CD8-positive, alpha-beta memory T cell (primary cell): ENCODE measurements at places on chromosomes 1 and 21. TPM values are rescaled to one million over a fixed set of nuclear protein-coding genes. Genes with fewer than 3 reads are reported as not detected.

SPATA46 gene
- not detected for total RNA-seq

VCAM1 gene
- total RNA-seq = 4.0 TPM

RNU1-4 gene
- 1,293 TPM for total RNA-seq

- H3K4me3 ChIP-seq = no peak overlapping the region
- no peaks in the 10 kb centered on the region for H3K36me3 ChIP-seq
- no peaks in the 10 kb centered on the region for H3K4me1 ChIP-seq
- no peak for DNase-seq
- no peak overlapping the region for H3K27ac ChIP-seq
Measured at GRCh38 chr21:17671733-17672132, 59.0 kb upstream of the BTG3 start.

DNA sequence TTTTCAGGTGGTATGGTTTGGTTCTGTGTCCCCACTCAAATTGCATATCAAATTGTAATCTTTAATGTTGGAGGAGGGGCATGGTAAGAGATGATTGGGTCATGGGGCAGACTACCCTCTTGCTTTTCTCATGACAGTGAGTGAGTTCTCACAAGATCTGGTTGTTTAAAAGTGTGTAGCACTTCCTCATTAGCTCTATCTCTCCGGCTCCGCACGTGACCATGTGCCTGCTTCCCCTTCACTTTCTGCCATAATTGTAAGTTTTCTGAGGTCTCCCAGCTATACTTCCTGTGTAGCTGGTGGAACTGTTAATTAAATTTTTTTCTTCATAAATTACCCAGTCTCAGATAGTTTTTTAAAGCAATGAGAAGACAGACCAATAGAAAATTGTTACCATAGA, 843.2 kb downstream of the AMY1C start:
- DNase-seq = no peak
- H3K27ac ChIP-seq = no peak overlapping the region
- H3K27me3 ChIP-seq = no peaks in the 10 kb centered on the region
- H3K4me3 ChIP-seq = no peak overlapping the region
- H3K4me1 ChIP-seq = no peaks in the 10 kb centered on the region

DNA sequence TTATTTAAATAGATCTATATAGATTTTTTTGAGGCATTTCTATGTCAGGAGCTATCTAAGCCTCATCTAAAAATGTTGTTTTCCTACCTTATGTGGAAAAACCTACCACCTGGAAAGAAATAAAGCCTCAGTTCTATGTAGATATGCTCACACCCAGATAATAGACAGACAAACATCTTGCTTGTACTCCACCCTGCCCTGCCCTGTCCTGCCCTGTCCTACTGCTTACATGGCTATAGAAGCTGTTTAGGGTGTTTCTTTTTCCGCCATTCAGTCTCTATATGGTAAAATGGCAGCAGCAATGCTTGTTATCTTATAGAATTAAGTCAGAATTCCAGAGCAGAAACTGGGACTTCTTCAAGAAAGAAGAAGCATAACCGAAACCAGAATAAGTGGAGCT, 13.4 kb downstream of the CTTNBP2NL start:
- H3K36me3 ChIP-seq = no peaks in the 10 kb centered on the region
- DNase-seq = no peak
- no peak overlapping the region for H3K27ac ChIP-seq
- H3K4me1 ChIP-seq = no peaks in the 10 kb centered on the region
- H3K4me3 ChIP-seq = no peak overlapping the region
- no peaks in the 10 kb centered on the region for H3K27me3 ChIP-seq

- H3K4me3 ChIP-seq = no peak overlapping the region
- no peaks in the 10 kb centered on the region for H3K27me3 ChIP-seq
- H3K27ac ChIP-seq = no peak overlapping the region
- H3K36me3 ChIP-seq = no peaks in the 10 kb centered on the region
- DNase-seq = no peak
Measured at GRCh38 chr1:175520186-175520585, 223.2 kb downstream of the TNR start.

- no peaks in the 10 kb centered on the region for H3K27me3 ChIP-seq
- H3K4me3 ChIP-seq = no peak overlapping the region
- no peaks in the 10 kb centered on the region for H3K36me3 ChIP-seq
Measured at GRCh38 chr1:78035121-78035520, 10.6 kb upstream of the GIPC2 start.

GRCh38 chr1:225617479-225617878, 35.4 kb downstream of the ENAH start:
- no peak overlapping the region for H3K27ac ChIP-seq
- H3K4me3 ChIP-seq = no peak overlapping the region
- H3K27me3 ChIP-seq = no peaks in the 10 kb centered on the region
- no peaks in the 10 kb centered on the region for H3K4me1 ChIP-seq
- no peaks in the 10 kb centered on the region for H3K36me3 ChIP-seq
- no peak for DNase-seq

DNA sequence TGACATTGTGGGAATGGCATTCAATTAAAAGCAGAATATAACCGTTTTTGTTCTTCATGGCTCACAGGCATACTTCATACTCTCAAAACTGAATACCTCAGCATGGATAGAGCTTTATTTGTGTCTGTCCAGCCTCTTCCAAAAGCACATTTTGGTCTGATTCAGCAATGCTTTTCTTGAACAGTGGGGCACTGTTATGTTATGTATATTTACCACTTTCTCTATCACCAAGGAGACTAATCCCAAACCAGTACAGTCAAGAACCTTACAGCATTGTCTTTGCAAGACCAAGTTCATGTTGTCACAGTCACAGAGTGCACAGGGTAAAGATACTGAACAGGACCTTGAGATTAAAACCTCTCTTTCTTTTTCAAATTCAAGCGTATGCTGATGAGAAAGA, 582.8 kb downstream of the PTBP2 start:
- H3K27me3 ChIP-seq = no peaks in the 10 kb centered on the region
- H3K27ac ChIP-seq = no peak overlapping the region
- H3K36me3 ChIP-seq = peaks cover 3% of the 10 kb centered on the region
- no peak for DNase-seq
